Activated naive CD4-positive, alpha-beta T cell treated with anti-CD3 and anti-CD28 coated beads, Interleukin-2, amount 50 U/mL, for 72 hours (primary cell): ENCODE measurements at places on chromosomes 1 and 21.

GRCh38 chr1:64161357-64161941 lies 42.0 kb upstream of the UBE2U start:
- no peak for DNase-seq

GRCh38 chr1:169250022-169250421 lies 117.6 kb downstream of the NME7 start:
- DNase-seq, result no peak

GRCh38 chr1:154948079-154948478 lies 7.8 kb downstream of the PBXIP1 start:
- no peak for DNase-seq

GRCh38 chr1:110248746-110249145 lies 38.6 kb downstream of the KCNC4 start:
- no peak for DNase-seq

DNA sequence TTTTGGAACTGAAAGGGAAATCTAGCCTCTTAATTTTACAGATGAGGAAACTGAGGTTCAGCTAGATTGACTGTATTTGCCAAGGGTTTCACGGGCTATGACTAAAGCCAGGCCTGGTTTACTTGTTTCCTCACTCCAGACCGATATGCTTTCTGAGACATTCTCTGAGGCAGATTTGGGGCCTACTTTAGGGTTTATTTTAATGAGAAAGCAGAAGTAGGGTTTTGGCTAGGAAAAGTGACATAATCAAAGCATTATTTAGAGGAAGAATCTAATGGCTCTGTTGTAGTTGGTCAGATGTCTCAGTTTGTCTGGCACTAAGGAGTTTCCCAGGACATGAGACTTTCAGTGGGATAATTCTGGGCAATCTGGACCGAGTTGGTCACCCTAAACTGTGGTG lies 1.5 kb upstream of the RPTN start:
- DNase-seq, result no peak

GRCh38 chr21:41488080-41488479 lies 19.9 kb downstream of the TMPRSS2 start:
- no peak for DNase-seq
